ENCODE measurements at places on chromosomes 1 and 21. TPM values are rescaled to one million over a fixed set of nuclear protein-coding genes. Genes with fewer than 3 reads are reported as not detected.

The THEM5 gene
- 0.18 TPM for polyA plus RNA-seq

The MRPL9 gene
- polyA plus RNA-seq, result 73.7 TPM

The ZNHIT6 gene
- 10.6 TPM for polyA plus RNA-seq

The PGBD5 gene
- 2.1 TPM for polyA plus RNA-seq
